ENCODE measurements at places on chromosomes 2 and 18.

DNA sequence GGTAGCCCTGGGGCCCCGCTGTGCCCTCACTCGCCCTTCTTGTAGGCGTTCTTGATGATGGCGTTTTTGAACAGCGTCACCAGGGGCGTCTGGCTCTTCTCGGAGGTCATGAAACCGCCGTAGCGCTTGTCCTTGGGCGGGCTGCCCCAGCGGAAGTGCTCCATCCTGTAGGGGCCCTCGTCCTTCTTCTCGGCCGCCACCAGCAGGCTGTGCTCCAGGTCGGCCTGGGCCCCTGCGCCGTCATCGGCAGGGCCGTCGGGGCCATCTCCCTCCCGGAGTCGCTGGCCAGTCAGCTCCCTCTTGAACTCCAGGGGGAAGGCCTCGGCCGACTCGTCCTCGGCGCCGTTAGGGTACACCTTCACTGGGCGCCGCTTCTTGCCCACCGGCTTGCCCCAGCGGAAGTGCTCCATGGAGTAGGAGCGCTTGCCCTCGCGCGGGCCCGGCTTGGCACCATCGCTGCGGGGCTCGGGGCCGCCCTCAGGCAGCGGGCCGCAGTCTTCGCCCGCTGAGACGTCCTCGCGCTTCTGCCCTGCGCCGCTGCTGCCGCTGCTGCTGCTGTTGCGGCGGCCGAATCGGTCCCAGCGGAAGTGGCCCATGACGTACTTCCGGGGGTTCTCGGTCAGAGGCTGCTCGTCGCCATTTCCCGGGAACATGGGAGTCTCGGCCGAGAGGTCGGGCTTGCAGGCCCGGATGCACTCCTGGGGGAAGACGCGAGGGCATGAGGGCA is 7.2 kb downstream of the POMC start:
- no peak for DNase-seq

GRCh38 chr2:14516844-14517243 is 115.7 kb upstream of the LRATD1 start:
- DNase-seq, result no peak

DNA sequence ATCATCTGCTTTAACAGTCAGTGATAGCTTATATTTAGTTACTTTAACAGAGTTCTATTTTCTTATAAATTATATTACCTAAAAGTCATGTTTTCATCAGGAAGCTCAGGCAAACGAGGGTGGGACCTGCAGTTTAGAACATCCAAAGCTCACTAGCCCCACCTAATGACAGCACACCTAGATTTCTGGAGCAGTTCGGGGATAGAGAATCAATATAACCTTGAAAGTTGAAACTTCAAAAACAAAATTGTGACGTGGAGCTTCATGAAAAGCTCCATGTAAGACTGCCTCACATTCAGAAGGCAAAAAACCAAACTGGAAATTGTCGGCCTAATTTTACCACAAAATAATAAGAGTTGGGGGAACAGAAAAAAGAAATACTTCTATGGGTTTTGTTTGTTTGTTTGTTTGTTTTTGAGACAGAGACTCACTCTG is 185.9 kb upstream of the CCDC150 start:
- no peak for DNase-seq

DNA sequence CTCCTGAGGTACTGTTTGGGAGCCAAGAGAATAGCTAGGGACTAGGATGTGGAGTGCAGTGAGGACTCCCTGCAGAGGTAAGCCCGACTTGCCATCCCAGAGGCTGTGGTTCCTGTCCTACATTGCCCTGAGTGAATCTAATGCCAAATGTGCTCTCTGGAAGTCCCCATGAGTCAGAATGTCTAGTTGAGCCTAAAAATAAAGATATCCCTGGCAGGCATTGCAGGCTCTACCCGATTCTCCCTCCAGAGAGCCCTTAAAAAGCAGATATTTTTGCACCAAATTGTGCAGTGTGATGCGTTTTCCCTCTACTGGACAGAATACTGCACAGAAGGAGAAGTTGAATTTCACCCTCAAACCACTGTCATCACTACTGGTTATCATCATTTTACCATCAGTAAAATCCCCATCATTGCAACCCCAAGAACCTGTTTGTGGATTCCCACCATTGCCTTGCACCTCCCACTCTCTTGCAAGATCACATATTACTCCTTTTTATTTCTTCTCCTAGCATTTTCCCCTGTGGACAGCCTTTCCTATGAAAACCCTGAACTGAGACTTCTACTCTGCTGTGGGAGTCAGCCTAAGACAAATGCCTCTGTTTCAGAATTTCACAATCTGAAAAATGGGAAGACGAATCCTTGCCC is 98.0 kb downstream of the MARCHF4 start:
- no peak for DNase-seq

DNA sequence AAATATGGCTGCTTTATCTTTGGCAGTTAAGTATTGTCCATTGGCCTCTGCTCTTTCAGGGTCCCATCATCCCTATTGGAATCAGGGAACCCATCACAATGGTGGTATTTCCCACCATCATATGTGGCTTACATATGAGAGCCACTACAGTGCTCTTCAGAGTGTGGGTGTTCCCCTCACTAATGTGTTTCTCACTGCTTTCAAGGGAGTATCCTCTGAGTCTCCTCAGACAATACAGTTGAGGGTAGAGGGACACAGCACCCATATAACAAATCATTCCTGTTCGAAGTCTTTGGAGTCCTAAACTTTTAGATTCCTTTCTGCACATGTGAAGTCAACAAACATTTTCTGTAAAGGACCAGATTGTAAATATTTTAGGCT is 48.8 kb upstream of the DNAJC10 start:
- no peak for DNase-seq

DNA sequence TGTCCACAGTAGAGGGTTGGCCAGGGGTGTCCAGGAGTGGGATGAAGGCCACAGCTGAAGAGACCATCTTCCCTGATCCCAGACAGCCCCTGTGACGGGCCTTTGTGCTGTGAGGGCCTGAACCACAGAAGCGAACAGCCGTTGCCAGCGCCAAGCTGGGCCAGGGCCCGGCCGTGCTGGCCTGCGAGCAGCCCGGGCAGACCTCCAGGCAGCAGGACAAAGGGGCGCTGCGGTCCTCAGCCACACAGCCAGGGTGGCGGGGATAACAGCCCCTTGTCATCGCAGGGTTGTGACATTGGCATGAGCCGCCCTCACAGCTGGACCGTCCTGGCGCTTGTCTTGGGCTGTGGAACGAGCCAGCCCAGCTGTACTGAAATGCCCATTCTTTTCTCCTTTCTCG is 161.1 kb downstream of the FAM210A start:
- peak; percentile 80 for DNase-seq

DNA sequence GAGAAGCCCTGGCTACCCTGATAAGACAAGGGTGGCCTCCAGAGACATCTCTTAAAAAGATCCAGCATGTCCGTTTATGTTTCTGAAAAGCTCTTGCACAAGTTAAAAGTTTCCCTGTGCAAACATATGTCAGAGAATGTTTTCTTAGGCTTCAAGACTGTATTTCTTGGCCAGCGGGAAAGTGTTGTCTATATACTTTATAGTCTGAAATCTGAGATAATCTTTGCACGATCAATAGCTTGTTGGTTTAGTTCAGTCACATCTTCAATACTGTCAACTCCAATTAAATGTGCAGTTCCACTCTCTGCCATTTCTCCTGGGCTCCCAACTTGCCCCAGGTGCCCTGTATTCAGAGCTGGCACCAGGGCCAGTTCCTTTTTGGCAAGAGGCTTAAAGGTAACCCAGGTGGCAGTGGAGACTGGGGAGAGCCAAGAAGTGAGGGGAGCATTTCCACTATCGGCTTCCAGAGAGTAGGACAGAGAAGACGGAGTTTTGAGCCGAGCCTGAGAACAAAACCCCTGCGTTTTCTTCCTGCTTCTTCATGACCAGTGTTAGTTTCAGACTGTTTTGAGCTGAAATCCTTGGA is 64.4 kb downstream of the ACOXL start:
- DNase-seq, result no peak

DNA sequence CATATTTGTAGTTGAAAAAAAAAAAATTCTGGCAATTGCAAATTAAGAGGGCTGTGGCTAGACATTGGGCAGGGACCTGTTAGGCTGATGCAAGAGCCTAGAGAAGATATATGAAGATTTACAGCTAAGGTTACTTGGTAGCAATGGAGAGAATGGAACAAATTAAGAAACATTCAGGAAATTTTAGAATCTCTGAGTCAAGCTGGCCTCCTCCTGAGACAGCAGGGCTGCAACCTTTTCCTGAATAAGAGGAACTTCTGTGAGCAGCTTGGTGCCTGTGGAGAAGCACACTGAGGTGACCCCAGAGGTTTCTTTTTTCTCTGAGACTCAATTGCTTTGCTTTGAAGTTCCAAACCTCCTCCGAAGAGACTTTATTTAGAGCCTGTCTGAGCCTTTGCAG is 118.6 kb upstream of the LRATD1 start:
- DNase-seq, result no peak

- DNase-seq, result no peak
These were observed 148.1 kb downstream of the BAZ2B start for GRCh38 chr2:159468257-159468656.

DNA sequence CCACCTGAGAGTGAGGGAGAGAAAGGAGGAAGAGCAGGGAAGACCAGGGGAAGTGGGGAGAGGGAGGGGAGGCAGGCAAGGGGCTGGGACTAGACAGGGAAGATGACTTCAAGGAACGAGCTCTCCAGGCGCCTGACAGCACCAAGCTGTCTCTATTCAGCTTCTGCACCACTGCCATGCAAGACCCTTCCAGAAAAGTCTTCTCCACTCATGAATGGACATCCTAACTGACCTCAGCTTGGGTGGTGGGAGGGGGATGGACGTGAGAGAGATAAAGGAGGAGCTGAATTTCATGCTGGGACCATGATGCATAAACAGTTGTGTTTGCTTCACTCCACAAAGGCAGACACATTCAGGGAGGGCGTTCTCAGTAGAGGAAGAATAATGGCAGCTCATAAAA is 206.4 kb upstream of the ARL4C start:
- DNase-seq, result no peak

DNA sequence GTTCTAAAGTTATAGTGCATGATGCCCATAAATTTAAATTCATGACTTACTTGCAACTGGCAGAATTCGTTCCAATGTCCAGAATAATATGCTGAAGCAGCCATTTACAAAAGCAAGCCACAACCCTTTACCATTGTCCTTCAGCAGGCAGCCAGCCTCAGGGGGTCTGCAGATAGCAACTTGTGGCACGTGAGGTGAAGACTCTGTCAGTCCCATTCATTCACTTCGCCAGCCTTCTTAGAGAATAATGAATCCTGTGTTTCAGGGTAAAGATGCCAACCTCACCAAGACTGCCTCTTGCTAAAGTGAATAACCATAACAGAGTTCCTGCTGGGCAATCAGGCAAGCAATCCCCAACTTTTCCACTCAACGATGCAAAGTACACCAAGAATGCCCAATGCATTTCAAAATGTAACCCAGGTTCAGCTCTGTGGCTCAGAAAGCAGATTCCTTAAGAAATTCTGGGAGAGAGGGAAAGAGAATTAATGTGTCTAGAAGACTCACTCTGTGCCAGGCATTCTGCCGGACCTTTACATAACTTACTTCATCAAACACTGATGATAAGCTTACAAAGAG is 315.4 kb downstream of the NCKAP5 start:
- no peak for DNase-seq

- DNase-seq, result no peak
These were observed 253.4 kb downstream of the IKZF2 start for GRCh38 chr2:212898011-212898410.

- no peak for DNase-seq
These were observed 30.2 kb downstream of the PRKCE start for GRCh38 chr2:45681675-45682074.

- DNase-seq, result no peak
These were observed 82.7 kb upstream of the CD302 start for GRCh38 chr2:159880729-159881128.

GRCh38 chr18:49059028-49059834 is 108.5 kb upstream of the SMAD7 start:
- DNase-seq, result no peak

GRCh38 chr2:193841384-193842150 is 1646.8 kb upstream of the TMEFF2 start:
- DNase-seq, result no peak

DNA sequence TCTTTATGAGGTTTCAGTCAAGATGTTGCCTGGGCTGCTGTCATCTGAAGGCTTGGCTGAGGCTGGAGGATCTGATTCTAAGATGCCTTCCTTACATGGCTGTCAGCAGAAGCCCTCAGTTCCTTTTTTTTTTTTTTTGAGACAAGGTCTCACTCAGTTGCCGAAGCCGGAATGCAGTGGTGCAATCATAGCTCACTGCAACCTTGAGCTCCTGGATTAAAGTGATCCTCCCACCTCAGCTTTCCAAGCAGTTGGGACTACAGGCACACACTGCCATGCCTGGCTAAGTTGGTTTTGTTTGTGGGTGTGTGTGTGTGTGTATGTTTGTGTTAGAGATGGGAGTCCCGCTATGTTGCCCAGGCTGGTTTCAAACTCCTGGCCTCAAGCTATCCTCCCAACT is 13.1 kb upstream of the SLC35F5 start:
- no peak for DNase-seq

GRCh38 chr18:34637094-34637801 is 72.8 kb upstream of the DTNA start:
- DNase-seq, result no peak

DNA sequence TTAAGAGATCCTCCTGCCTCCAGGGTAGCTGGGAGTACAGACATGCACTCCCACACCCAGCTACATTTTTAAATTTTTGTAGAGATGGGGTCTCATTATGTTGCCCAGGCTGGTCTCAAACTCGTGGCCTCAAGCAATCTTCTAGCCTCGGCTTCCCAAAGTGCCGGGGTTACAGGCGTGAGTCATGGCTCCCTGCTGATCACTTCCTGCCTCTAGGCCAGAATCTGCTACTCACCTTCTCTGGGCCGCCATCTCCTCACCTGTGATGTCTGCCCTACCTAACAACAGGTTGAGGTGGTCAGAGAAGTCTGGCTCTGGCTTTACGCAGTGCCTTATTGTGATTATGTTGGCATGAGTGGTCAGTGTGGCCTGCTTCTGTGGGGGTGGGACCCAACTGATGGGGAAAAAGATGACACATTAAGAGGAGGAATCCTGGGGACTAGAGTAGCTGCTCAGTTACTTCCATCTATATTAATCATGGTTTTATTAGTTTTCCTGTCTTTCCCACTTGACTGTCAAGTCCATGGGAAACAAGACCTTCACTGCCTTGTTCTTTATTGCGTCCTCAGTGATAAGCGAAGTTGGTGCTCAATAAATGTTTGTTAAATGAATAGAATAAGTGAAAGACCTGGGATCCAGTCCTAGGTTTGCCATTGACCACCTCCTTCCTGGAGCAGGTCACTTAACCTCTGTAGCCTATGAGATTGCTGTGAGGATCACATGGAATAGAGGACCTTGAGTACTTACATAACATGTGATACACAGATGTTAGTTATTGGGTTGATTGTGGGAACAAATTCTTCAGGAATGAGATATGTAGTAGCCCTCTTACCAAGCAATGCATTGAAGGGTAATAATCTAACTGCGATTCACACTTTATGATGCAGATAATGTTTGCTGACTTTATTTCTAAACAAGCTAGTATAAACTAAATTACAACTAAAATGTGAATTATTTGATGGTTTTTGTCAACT is 15.7 kb downstream of the KCTD1 start:
- no peak for DNase-seq

GRCh38 chr2:78701546-78701945 is 324.0 kb upstream of the REG3G start:
- DNase-seq, result no peak

- DNase-seq, result no peak
These were observed 487 bp downstream of the STARD6 start for GRCh38 chr18:54357082-54357659.

GRCh38 chr2:236511266-236511665 is 58.4 kb upstream of the ACKR3 start:
- DNase-seq, result no peak
